ENCODE measurements at places on chromosomes 13 and 19.

GRCh38 chr19:45913874-45914830 is at the start of gene NANOS2:
Gene NANOS2, minus strand, starts transcription at chr19:45914778. Its CDS starts 85 bp downstream, at chr19:45914693.
- no peak for DNase-seq

- no peak for DNase-seq
Measured at GRCh38 chr19:56476093-56476492, 1.1 kb downstream of the ZNF667 start.

DNA sequence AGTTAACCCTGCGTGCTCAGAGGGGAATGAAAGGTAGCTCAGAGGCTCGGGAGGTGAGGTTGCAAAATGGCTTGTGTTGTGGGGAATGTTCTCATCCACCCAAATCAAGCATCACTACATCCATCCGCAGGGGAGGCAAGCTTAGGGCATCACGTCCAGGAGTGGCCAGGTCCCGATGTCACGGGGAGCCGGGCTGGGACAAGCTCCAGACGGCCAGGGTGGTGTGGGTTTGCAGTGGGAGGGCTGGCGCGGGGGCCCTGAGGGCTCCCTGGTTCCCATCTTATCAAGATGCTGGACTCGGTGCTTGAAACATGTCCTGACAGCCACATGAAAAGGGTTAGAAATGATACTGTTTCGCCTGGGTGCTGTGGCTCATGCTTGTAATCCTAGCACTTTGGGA is 25.8 kb downstream of the EPN1 start:
- DNase-seq: no peak

GRCh38 chr19:18659281-18660050 is 22.6 kb downstream of the KLHL26 start:
- DNase-seq: no peak

- DNase-seq: no peak
Measured at GRCh38 chr19:16334411-16334810, 9.8 kb downstream of the KLF2 start.

DNA sequence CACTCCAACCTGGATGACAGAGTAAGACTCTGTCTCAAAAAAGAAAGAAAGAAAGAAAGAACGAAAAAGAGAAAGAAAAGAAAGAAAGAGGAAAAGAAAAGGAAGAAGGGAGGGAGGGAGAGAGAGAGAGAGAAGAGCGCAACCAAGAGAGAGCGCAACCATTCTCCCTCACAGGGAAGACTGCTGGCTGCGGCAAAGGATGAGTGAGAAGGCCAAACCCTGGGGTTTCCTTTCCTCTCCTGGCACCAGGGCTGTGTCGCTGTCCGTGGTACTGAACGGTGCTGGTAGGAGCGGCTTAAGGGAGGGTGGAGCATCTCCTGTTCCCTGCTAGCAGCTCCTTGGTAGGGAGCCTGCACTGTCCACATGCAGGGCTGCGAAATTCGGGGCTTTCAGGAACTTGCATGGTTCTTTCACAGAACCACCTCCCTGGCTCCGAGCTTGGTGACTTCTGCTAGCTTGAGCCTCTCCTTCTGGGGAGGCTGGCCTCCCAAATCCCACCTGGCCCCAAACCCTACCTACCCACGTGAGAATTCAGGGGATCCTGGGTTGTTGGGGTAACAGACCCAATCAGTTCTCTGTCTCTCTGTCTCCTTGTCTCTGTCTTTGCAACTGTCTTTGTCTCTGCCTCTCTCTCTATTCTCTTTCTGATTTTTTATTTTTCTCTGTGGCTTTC is 51.1 kb upstream of the ZNRF4 start:
- DNase-seq: peak; percentile 56

DNA sequence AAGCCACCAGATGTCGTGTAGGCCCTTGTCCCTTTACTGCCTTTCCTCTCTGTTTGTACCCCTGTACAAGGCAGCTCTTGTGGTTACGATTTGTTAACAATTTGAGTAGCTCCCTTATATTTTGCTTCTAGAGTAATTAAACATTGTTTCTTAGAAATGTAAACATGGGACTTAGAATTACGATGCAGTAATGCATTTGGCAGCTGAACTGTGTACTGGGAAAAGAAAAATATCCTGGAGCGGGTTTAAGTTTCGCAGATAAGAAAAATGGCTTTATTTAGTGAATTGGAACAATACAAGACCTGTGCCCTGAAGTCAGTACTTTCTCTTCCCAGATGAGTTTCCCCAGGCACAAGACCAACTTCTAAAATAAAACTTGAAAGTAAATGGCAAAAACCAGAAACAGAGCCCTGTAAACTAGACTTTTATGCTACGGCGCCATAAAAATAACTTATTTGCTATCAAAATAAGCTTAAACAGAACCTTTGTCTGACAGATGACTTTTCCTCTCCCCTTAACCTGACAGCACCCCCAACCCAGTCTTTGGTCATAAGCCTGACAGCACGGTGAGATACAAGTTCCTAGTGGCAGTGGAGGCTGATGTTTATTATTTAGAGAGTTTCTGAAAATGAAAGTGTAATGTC is 63.0 kb downstream of the LRCH1 start:
- no peak for DNase-seq

GRCh38 chr19:29761575-29762232 is 46.6 kb upstream of the C19orf12 start:
- no peak for DNase-seq

DNA sequence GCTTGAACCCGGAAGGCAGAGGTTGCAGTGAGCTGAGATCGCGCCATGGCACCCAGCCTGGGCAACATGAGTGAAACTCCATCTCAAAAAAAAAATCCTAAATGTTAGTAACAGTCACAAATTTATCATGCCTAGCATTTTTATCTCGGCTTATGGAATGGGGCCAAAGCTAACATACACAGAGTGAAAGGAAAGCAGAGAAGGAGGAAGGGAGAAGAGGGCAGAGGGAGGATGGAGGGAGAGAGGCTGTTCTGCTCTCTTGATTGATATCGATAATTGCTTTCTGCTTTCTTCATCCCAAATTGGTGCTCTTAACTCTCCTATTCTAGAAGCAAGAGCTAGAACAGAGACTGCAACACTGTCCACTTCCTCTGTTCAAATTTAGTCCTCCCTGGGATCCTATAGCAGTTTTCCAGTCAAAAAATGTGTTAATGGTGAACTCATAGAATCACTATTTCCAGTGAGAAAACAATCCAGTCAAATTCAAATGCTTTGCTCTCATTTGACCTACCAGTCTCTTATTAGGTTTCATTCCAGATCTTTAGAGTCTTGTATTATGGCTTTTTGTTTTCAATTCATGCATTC is 15.8 kb upstream of the TUBGCP3 start:
- no peak for DNase-seq
